NCI-H1092 (cell line): ENCODE measurements at places on chromosomes 5 and 9.

DNA sequence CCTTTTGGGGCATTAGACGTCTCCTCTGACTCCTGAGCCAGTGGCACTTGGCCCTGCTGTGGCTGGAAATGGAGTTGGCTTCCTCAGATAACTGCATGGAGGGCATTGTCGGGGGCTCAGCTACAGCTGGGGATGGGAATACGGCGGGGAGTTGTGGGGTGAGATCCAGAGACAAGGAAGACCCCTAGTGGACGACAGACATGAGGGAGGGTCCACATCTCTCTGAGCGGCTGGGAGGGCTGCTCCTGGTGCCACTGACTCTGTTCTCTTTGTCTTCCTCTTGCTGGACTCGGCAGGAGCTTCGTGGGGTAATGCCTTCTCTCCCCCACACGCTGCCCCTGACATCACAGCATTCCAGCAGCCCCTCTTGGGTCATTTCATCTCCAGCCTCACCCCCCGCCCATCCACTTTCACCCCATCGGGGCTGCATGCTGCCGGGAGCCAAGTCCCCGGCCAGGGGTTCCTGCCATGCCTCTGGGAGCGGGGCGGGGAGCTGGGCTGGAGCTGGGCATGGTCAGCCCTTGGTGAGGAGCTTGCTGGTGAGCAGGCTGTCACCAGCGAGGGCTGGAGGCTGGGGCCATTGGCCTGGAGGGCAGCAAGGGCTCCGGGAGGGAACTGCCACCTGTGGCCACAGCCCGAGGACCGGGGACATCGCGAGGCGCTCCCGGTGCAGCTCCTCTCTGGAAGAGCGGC is 172.3 kb downstream of the CACNA1B start:
- DNase-seq = no peak

DNA sequence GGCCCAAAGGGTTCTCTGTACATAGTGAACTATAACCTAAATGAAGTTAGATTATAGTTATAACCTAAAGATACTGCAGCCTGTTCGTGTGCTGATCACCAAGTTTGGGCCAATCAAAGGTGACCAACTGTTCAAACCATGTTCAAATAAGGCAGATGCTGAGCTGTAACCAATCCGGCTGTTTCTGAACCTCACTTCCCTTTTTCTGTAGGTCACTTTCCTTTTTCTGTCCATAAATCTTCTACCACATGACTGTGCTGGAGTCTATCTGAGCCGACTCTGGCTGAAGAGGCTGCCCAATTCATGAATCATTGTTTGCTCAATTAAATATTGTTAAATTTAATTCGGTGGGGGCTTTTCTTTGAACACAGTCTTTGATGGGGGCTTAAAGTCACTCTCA is 1920.2 kb downstream of the MAT2B start:
- no peak for DNase-seq

DNA sequence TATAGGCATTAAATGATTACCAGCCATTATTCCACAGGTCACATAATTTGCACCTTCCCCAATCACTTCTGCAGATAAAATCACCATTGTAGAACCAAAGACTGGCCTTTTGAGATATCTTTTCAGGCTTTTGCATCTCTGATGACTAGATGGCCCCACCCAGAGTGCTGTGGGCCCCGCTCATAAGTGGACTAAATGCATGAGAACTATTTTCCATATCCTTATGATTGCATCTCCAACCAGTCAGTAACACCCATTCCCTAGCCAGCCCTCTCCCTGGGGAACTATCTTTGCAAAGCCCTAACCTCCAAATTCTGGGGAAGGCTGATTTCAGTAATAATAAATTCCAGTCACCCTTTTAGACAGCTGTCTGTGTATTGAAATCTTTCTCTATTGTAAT is 53.5 kb upstream of the CDH9 start:
- DNase-seq = no peak

GRCh38 chr5:139301808-139302499 is 8.4 kb downstream of the MATR3 start:
- no peak for DNase-seq

GRCh38 chr5:124157320-124157719 is 589.1 kb downstream of the ZNF608 start:
- no peak for DNase-seq

GRCh38 chr5:37888476-37888875 is 48.6 kb upstream of the GDNF start:
- DNase-seq = no peak

DNA sequence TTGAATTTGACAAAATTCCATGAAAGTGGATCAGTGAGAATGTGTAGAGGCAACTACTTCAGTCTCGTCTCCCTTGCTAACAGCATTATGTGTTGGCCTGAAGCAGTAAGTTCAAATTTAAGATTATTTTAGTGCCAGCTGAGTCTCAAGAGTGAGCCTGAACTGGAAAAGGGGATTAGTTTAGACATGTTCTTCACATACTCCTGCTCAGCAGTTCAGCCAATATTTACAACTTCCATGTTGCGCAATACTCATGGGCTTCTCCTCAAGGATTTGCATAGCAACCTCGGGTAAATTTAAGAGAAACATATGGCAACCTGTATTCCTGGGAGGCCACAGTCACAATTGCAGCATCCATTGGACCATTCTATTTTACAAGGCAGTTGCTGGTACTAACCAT is 553.8 kb downstream of the PTPRD start:
- no peak for DNase-seq

DNA sequence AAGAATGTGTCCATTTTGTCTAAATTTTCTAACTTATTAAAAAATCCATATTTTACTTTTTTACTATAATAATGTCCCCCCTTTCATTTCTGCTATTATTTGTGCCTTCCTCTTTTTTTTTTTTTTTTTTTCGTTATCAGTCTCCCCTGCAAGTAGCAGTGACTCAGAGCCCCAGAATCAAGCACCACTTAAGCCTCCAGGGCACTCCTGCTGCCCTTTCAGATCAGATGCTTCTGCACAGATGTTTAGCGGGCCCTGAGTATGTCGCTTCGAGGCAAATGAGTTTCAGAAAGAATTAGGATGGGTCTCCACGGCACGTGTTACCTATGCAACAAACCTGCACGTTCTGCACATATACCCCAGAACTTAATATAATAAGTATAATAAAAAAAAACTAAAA is 11.7 kb downstream of the MED7 start:
- no peak for DNase-seq

DNA sequence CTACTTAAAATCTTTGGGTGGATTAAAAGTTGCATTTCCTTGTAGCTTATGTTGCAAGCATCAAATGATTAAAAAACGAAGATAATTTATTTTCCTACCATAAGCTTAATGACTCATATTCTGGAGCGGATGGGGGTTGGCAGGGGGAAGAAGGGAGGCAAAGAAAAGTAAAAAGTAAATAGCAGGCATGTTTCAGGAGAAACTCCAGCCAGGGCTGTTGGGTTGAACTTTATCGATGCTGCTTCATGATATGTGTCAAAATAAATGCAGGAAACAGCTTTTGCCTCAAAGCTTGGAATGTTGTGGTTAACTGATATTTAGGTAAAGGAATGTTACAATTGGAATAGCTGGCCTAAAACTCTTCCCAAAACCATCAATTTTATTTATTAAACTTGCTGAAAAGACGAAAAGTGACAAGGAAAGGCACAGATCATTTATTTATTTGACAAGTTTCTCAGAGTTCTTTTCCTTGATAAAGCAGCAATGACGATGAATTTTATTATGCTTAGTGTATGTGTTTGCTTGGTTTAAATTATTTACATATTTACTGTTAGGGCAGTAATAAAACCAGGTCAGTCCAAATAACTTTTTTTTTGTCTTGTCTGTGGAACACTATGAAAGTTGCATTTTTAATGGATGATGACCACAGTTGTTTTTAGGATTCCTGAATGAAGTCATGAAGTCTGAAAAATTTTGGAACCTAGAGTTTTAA is 177.9 kb downstream of the PCSK1 start:
- no peak for DNase-seq

DNA sequence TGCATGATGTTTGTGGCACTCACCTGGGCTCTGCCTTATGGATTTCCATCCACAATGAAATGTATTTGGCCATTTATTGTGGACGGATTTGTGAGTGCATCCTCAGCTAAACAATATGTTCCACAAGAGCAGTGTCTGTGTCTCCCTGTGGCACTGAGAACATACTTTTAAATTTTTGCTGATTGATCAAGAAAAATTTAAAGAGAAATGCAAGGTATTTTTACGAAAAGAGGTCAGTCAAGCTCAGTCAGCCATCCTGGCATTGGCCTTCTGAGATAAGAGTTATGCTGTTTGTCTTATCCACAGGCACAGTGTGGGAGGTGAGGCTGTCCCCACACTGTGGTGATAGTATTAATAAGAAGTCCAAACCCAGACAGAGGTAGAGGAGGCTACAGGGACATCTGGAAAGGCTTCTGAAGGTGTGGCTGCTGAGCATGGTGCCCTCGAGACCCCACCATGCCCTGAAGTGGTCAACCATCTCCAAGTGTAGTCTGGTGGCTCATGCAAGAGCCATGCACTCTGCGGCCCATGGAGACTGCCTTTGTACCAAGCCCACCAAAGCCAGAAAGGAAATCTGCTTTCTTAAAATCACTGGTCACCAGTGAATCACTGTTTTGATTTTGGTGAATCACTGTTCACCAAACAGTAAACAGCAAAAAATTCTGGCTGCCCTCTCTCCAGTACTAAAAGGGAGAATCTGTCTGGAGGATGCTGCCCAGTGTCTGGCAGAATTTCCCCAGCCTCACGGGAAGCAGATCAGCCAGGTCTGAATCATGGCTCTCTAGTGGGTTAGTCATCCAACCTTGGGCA is 28.8 kb downstream of the SPOCK1 start:
- DNase-seq = no peak

DNA sequence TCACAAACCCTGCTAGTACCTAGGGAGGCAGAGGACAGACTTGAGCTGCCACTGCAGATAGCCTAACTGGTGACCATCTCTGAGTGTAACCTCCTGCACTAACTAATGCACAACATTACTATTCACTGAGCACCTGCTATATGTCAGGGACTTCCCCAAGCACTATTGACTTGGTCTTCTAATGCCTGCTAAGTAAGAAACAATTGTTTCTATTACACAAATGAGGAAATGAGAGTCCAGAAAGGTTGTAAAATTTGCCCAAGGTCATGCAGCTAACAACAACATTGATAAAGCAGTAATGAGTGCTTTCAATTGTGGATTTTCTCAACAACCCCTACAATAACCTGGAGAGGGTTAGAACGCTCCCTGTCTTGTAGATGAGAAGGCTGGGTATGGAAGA is 183.7 kb downstream of the ZNF462 start:
- DNase-seq = no peak

DNA sequence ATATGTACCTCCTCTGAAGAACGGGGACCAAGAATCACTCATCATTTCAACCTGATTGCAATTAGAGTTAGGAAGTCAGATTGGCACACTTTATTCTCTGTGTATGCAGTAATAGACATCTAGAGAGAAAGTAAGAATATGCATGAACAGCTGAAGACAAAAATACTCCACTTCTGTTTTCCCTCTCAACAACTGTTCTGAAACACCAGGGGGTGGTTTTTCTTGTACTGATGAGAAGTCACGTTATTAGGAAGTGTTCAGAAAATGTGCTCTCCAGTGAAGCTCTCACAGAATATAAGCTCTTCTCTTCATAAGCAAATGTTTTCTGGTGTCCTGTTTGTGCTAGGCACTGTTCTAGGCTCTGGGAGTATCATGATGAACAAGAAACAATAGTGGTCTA is 531.7 kb upstream of the C9orf72 start:
- no peak for DNase-seq

DNA sequence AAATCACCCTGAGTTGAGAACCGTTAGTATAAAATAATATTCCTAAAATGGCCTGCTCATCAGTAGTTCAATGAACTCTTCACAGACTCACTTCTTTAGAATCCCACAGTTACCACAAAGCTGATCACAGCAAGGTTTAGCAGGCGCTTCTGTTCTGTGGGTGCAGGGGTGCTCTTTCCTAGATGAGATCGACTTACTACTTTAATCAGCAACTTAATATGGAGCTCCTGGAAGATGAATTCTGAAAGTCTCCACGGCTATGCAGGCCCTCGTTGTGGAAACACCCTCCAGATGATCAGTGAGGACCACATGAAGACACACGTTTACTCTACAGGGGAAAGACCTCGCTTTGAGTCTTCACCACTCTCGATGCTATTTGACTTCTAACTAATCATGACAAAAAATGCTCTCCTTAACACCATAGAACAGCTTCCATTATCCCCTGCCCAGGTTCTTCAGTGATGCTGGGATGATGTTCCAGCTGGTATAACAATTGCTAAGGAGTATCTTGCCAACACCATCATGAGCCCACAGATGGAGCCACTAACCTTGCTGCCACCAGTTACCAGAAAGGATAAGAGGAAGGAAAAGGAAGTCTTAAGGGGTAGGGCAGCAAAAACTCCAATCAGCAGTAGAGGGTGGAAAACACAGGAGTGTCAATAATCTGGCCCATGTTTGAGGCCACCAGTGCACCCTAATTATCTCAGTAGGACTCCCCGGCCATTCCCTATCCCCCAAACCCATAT is 17.9 kb upstream of the GPX8 start:
- no peak for DNase-seq

DNA sequence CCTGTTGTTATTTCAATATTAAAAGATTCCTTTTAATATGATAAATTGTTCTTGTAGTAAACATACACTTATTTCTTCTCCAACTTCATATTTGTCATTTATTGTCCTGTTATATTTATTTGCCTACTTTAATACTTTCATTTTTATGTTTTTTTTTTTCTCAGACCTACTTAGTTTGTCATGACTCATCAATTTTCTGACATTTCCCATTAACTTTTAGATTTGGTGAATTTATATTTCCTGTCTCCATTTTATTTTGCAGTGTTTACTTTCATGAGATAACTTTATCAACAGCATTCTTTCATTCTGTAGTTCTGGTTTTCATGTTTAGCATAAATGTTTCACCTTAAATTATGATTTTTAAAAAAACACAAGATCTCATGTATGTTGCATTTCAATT is 788.7 kb downstream of the EFNA5 start:
- DNase-seq = no peak

- no peak for DNase-seq
Observed at GRCh38 chr5:12885018-12885417, 980.8 kb upstream of the CTNND2 start.

GRCh38 chr5:161685461-161685860 is at the start of gene GABRA6:
Gene GABRA6, plus strand, starts transcription at chr5:161685721. Its CDS starts 269 bp downstream, at chr5:161685990.
- no peak for DNase-seq
